CD4-positive, alpha-beta memory T cell (primary cell): ENCODE measurements at places on chromosomes 5 and 9. TPM values are rescaled to one million over a fixed set of nuclear protein-coding genes. Genes with fewer than 3 reads are reported as not detected.

IRX4 gene
- not detected for polyA plus RNA-seq

RAB14 gene
- polyA plus RNA-seq = 54.0 TPM

EGR1 gene
- 1.4 TPM for polyA plus RNA-seq

GABRA1 gene
- not detected for polyA plus RNA-seq

ZNF367 gene
- polyA plus RNA-seq = 1.7 TPM

- DNase-seq = peak; percentile 6
These were observed 15.0 kb upstream of the HSPB3 start for GRCh38 chr5:54440456-54440893.

DNA sequence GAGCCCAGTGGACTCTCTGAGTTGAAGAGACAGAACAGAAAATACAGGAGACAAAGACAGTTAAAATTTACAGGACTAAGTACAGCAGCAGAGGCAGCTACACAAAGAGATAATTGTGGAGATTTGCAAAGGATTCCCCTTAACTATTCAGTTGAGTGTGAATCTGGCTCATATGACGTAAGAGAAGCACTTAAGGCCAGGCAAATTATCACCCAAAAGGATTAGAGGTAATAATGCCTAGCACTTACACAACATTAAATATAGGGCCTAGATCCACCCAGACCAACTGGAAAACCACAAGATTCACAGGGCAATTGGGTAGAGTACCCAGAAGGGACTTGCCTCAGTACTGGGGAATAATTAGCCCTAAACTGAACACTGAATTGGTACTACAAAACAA is 41.3 kb downstream of the ADAMTS6 start:
- no peak for DNase-seq

DNA sequence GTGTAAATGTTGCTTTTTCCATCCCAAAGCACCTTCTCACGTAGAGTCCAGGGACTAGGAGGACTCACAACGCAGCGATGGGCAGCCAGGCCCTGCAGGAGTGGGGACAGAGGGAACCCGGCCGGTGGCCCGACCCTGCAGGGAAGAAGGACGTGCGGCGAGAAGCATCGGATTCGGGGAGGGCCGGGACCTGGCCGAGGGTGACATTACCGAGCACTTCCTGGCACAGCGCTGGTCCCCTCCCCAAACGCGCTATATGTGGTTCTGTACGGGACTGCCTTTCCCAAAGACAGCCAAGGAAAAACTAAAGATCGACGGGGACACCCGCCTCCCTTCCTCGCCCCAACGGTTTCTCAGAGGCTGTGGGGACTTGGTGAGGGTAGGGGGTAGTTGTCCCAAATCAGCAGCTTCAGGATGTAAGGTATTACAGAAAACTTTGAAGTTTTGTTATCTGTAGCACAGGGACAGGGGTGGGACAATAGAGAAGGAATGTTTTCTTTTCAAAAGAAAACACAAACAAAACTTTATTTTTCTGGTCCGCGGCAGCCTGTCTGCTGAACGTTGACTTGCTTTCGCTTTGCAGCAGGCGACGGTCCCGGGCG is 887 bp upstream of the MAP3K1 start:
- no peak for DNase-seq

DNA sequence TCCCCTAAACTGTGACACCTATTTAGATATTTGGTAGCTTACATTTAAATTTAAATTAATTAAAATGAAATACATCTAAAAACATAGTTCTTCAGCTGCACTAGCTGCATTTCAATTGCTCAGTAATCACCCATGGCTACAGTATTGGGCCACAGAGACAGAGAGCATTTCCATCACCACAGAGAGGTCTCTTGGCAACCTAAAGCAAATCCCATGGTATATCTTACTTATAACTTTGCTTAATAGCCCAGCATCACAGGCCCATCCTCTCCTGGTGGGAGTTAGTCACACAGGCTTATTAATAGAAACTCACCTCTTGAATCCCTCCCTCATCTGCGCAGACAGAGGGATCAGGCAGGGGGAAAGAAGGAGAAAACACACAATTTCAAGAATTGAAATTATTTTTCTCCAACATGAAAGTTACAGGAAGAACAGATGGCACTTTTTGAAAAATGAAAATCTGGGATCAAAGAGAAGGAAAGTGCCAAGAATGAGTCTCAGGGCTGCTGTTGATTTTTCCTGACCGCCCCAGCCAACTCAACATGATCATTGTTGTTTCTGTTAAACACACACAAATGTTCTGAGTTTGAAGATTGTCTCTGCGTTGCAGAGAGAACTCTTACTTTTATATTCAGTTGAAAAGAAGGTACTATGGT is 144.6 kb downstream of the CMYA5 start:
- DNase-seq = no peak

DNA sequence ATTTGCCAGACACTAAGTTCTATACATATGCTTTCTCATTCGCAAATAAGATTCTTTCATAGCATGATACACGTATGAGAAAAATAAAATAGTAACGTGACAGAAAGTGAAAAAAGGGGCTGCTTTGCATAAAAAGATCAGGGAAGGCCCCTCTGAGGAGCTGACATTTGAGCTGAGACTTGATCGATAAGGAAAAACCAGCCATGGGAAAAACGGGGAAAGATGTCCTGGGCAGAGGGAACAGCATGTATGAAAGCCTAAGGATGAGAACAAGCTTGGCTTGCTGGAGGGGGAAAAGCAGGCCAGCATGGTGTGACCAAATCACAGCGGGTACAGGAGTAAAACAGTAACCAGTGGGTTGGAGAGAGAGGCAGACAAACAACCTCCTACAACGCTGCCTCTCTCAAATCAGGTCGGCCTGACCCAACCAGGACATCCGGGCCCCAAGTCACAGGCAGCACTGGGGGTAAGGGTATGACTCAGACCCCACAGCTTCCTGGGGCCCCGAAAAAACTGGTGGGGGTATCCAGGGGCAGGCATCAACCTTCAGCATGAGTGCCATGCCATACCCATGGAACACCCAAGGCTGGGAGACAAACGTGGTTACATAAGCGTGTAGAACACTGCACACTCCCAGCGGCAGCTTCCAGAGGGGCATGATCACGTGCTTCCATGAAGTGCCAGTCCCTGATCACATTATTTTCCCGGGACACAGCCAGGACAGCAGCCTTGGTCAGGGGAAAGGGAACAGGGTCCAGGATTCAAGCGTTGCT is 2.2 kb downstream of the TNIP1 start:
- DNase-seq = peak; percentile 63

DNA sequence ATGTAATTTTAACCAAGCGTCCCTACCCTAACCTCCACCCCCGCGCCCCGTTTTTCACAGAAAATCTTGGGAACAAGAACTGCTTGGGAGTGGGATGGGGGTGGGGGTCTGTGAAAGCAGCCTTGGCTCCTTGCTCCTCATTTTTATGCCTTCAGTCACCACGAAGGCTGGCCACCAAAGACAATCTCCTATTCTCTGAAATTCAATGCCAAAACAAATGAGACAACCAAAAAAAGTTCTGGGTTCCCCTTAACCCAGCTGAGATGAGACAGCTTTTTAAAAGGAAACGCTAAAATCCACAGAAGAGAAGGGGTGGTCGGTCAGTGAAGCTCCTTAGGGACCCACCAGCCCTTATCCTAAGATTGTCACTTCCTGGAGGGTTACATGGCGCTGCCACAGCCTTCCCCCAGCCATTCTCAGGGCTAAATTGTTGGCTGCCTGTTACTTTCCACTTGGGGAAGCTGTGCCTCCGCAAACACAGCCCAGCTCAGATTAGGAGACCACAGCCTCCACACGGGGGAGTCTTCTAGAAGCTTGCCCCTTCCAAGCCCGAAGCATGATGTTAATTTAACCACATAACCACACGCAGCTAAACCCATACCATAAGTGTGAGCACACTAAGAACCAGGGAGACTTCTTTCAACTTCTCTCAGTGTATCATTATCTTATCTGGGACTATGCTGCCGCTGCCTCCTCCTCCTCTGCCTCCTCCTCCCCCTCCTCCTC is 136.3 kb downstream of the FOXD1 start:
- no peak for DNase-seq

DNA sequence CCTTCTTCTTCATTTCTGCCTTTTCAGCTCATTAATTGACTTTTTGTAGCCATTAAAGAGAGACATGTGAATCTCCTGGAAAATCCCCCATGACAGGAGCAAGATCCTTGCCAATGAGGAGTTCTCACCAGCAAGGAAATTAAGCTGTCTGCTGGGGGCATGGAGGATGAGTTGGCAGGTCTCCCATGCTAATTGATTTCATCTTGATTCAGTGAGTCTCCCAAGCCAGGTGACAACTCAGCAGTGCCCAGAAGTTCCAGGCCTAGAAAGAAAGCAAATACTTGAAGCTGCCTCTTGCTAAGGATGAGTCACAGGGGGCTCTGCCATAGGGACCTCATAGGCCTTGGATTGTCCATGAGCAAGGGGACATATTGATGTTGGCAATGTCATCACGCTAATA is 30.0 kb upstream of the ADRA1B start:
- no peak for DNase-seq

GRCh38 chr5:156356238-156356637 is 29.3 kb downstream of the SGCD start:
- DNase-seq = no peak

DNA sequence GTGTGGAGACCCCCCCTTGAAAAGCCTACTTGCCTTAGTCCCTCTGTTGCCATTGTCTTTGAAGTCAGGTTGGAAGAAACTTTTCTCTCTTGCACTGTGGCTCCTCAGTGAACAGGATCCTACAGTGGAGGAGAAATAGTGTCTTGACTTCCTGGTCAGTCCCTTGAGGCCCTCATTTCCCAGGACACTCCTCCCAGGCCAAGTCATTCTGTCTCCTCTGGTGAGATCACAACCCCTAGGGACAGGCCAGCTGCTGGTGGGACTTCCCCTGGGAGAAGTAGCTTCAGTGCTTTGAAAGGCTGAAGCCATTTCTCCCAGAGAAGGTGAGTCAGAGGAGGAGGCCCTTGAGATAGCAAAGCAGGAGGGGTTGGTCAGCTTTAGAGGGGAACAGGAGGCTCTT is 10.1 kb upstream of the GRIA1 start:
- no peak for DNase-seq

DNA sequence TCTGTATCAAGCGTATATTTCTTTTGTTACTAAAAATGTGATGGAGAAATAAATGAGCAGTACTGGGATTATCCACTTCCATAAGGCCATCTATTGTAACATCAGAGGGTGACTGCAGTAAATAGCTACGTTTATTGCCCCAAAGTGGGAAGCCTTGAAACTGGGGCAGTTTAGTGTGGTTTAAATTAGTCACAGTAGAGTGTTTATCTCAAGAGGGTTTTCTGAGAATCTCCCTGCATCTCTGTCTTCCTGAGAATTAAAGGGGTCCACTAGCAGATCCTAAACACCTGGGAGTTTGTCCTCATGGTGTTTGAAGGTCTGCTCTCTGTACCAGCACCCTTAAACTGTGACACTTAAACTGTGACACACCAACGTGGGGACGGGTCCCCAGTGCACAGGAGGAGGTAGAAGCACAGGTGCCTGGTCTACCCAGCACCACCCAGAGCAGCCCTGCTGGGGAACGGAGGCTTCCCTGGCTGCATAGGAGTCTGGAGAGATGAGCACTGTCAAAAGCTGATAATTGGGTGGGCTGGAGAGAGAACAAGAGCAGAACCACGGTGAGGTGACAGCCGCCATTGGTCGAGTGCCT is 25.2 kb downstream of the PRRC2B start:
- no peak for DNase-seq

DNA sequence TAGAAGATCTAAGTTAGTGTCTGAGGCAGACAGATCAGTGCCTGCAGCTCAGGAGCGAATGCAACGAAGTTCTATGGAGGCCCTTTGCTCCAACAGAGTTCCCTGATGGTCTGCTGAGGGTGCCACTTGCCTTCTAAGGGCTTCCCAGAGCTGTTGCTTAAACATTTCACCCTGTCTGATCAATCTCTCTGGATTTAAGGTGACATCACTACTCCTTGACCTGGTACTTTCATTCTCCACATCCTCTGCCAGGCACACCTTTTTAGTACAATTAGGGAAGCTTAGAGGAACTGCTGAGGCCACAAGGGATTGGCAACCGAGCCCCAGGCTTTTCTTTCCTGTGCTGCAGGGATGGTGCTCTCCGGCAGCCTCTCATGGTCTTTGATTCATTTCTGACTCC is 94.2 kb upstream of the IFNK start:
- DNase-seq = no peak

GRCh38 chr5:154220625-154221024 is 30.1 kb downstream of the GALNT10 start:
- DNase-seq = no peak

DNA sequence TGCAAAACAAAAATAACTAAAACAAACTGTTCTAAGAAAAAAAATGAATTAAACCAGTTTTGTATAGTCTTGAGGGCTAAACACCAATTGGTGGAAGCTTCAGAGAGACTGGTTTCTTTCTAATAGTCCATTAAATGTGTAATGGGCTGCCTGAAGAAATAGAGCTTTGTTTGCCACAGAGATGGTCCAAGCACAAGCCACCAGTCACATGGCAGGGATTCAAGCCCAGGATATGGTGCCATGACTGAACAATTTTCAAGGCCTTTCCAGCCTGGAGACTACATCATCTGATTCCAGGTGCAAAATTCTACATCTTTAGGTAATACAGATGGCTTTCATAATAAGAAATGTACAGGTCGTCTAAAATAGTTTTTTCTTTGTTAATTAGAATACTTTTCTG is 355.3 kb downstream of the NR2F1-AS1 start:
- DNase-seq = no peak

GRCh38 chr5:141236516-141237313 is 8.5 kb upstream of the PCDHB15 start:
- no peak for DNase-seq

- peak; percentile 30 for DNase-seq
These were observed 29.6 kb downstream of the LHX2 start for GRCh38 chr9:124040935-124041816.
